ENCODE measurements at places on chromosomes 4 and X.
A peak's percentile ranks its signal among the peaks of the same experiment; 100 is the strongest.

DNA sequence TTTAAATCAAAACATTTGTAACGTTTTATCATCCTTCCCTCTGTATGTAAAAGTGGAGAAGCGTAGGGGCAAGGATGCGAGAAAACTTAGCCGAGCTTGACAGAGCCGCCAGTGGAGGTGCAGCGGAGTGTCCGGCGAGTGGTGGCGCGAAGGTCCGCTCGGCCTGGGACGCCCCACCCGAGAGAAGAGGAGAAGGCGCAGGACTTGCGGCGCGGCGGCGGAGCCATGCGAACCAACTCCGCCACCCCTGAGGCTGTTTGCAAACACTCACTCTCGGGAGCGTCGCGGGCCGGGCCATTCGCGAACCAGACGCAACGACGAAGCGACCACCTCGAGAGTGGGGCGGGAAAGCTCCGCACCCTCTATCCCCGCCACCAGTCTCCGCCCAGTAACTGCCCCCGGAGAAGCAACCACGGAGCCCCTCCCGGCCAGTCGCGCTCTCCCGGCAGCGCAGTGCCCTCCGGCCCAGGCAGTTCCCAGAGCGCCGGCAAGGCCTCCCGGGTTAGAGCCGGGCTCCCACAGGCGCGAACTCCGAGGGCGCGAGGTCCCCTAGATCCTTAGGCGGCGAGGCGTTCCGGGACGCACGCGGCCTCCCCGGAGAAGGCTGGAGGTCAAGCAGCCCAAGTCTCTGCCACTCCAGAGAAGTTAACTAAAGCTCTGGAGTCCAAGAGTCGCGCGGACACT lies 2.3 kb upstream of the MAB21L2 start:
- DNase-seq = peak; percentile 80

GRCh38 chr4:56197387-56197786 lies 189.9 kb downstream of the AASDH start:
- no peak for DNase-seq

- no peak for DNase-seq
Measured at GRCh38 chr4:85606505-85606904, 131.6 kb downstream of the ARHGAP24 start.

GRCh38 chr4:15656038-15656470 lies 897 bp upstream of the FBXL5 start:
- DNase-seq = peak; percentile 62

- DNase-seq = no peak
Measured at GRCh38 chr4:158816955-158817354, 48.1 kb downstream of the FNIP2 start.

DNA sequence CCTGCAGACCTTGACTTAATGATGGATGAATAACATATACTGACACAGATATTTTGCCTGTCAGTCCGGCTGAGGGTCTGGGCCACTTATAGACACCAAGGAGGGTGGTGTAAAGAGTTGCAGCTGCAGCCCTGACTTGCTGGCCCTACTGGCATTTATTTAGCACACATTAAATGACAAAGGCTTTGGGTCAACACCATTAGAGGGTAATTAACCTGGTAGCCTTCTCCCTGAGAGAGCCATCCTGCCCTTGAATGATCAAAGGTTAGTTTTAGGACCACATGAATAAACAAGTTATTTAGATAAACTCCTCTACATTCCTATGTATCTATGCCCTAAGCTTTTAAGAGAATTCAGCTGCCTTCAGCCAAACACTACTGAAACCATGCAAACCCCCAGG lies 110.8 kb upstream of the DGKK start:
- DNase-seq = no peak

Measured in islet precursor cell (in vitro differentiated cells).